ENCODE measurements at places on chromosomes 6 and 20.

DNA sequence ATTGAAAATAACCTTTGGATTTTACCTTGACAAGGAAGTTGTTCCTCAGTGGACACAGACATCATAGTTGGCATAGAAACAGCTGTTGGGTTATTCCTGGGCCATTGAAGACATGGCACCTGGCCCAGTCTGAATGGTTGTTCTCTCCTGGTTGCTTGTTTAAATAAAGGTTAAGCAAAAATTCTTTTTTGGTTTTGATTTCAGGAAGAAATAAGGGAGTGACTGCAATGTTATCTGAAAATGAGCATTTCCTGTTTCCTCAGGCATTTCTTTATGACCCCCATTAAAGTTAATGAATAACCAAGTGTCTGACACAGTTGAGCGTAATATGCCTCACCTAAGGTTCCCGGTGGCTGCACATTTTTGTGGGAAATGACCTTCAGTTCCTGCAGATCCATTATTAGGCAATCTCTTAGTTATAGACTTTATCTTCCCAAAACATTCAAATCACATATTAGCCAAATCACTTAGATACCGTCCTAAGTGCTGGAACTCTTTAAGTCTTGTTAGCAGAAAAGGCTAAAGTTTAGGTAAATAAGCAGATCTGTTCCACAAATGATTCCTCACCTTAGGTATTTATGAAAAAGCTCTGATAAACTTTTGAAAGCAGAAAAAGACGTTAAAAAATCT is 648.7 kb upstream of the FLRT3 start:
- no peak for DNase-seq

DNA sequence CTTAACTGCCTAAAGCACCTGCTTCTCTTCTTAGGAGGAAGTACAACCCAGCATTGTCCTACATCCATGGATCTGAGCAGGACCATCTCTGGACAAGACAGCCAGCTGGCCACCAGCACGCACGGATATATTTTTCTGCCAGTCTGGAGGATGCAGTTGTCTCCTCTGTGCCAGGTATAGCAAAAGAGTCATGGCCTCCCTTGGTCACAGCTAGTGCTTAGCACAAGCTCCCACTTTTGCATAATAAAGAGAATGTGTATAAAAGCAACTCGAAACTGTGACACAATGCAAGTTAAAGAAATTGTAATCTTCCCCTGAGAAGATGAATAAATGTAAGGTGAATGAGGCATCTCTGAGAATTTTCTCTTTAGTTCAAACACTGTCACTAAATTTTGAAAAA is 267.8 kb upstream of the MANEA start:
- no peak for DNase-seq

DNA sequence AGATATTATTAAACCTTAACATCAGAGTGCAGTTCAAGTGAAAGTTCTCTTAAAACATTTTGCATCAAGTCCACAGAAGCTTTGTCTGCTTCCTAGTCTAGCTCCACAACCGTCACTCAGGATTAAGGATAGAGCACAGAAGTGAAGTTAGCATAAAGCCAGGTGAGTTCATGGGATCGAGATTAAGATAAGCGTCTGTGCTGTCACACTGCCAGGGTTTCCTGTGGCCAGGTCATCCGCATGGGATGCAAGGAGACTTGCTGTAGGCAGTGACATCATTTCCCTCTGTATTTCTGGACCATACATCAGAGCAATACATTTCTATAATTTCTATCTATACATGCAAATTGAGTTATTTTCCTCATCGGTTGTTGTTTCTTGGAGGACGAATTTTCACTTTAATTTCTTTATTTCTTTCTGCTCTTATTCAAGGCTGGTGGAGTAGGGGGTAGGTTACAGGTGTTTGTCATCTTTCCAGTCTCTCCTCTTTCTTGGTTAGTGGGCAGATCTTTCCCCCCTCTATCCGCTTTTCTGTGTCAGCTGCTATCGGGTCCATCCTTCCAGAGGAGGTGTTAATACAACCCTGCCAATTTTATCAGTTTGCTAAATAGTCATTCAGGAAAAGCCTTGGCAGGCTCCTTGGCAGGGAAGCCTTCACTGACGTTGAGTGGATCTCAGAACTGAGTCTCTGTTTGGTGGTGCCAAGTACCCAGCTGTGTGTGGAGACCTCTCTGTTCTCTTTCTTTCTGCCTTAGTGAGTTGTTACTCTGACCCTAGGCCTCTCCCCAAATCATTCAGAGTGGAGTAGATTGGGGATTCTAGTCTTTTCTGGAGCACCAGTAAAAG is 307.6 kb upstream of the MAP3K7 start:
- DNase-seq, result no peak

GRCh38 chr6:168331058-168331457 is 11.5 kb upstream of the DACT2 start:
- DNase-seq, result no peak

GRCh38 chr20:18589941-18590674 is 2.3 kb downstream of the DTD1 start:
- no peak for DNase-seq
